Naive B cell (primary cell): ENCODE measurements at places on chromosomes 1 and 21.

GRCh38 chr1:53066891-53067738 lies 5.1 kb downstream of the PODN start:
- no peak for DNase-seq

- DNase-seq = no peak
Observed at GRCh38 chr1:174953285-174954072, 46.3 kb upstream of the CACYBP start.

- DNase-seq = no peak
Observed at GRCh38 chr1:84272401-84272800, 29.1 kb upstream of the SAMD13 start.

GRCh38 chr1:206507284-206508129 lies at the start of gene RASSF5:
Gene RASSF5 (plus strand): TSS chr1:206507531. CDS start chr1:206507603, 72 bp downstream.
- DNase-seq = peak; percentile 78

GRCh38 chr1:112954945-112955772 lies 837 bp downstream of the SLC16A1 start:
- no peak for DNase-seq
